Cardiac septum (tissue), 1 donor: ENCODE measurements at places on chromosomes 1 and 21. TPM values are rescaled to one million over a fixed set of nuclear protein-coding genes. Genes with fewer than 3 reads are reported as not detected.

GRCh38 chr1:108843390-108844137 lies 13.3 kb downstream of the AKNAD1 start:
- no peak for DNase-seq

DNA sequence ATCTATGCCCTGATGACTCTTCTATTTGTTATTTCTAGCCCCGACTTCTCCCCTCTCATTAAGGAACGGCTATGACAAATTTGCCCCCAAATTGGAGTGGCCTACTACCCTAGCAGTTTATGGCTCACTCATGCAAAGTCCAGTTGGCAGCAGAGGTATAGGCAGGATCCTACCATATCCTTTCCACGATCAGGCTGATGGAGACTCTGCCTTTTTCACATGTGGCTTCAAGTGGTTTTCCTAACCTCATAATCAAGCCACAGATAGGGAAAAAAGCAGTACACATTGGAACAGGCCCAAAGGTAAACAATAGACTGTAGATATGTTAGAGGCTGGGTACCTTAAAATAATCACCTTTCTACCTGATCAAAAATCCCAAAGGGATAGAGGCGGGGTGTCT lies 292.5 kb downstream of the NCAM2 start:
- no peak for DNase-seq

The CLEC20A gene
- not detected for total RNA-seq

GRCh38 chr1:73097917-73098316 lies 815.6 kb upstream of the NEGR1 start:
- DNase-seq = no peak

The ALPL gene
- total RNA-seq = 20.3 TPM

The CELA2B gene
- total RNA-seq = not detected

The KRTAP19-1 gene
- total RNA-seq = not detected

- no peak for DNase-seq
These were observed 8.6 kb upstream of the PIGV start for GRCh38 chr1:26779098-26779668.

GRCh38 chr1:116785006-116785405 lies 30.8 kb downstream of the CD2 start:
- no peak for DNase-seq

DNA sequence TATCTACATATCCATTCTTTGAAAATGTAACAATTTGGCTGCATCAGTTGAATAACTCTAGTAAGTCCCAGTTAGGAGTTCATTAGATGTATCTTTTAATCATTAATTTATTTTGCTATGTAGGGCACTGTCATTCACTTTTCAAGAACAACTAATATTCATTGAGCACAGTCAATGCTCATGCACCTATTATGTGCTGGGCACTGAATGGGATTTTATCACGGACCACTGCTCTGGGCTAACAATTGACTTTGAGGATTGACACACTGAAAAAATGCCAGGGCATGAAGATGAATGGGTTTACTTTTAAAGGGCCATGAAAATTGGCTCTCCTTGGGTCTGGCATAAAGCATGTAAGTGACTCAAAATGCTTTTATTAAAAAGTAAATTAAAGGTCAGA lies 375.2 kb downstream of the PLPP3 start:
- DNase-seq = no peak

The DYNLT5 gene
- 4.0 TPM for total RNA-seq

The FCRL2 gene
- not detected for total RNA-seq

The PRDM2 gene
- total RNA-seq = 44.5 TPM

DNA sequence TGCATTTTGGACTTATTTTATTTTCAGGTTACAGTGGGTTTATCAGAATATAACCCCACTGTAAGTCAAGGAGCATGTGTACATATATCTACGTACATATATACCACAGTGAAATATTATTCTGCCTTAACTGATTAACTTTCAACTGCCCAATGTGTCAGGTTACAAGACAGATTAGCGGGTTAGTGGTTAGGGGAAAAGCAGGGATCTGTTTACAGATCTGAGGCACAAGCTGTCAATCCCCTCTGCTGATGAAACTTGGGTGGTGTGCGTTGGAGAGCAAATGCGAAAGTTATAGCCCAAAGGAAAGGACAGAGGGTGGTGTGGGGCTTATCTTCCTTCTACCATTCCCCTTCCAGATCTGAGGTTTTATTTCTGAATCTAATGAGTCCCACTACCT lies 238.2 kb upstream of the KCNK2 start:
- DNase-seq = no peak

GRCh38 chr1:183636334-183636682 lies 725 bp upstream of the ARPC5 start:
- no peak for DNase-seq

The TTLL7 gene
- total RNA-seq = 24.8 TPM

The LCE3E gene
- total RNA-seq = not detected

The NR5A2 gene
- total RNA-seq = 0.89 TPM

The ITLN1 gene
- 0.27 TPM for total RNA-seq

DNA sequence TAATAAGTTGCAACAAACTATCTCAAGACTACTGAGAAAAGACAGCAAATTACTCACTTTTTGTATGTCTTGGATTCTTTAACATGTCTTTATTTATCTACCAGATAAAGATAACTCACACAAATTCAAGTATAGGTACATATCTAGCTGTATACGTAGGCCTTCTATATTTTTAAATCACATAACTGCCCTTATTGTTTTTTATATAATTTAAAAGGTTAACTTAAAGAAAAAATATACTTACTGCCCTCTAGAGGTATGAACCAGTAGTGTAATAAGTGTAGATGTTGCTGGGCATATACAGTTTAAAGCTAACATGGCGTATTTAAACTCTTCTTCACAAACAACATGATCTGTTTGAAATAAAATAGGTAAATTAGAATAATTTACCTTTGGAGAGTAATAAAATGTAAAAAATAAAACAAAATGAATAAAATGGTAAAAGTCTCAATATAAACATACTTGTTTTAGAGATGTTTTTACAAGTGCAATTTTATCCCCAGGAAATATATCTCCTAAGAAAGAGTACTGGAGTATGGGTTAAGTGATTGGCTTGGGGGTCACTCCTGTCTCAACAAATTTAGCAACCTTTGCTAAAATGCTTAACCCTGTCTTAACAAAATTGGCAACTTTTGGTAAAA lies 235.2 kb downstream of the KCNT2 start:
- DNase-seq = no peak

The PYHIN1 gene
- 0.19 TPM for total RNA-seq

DNA sequence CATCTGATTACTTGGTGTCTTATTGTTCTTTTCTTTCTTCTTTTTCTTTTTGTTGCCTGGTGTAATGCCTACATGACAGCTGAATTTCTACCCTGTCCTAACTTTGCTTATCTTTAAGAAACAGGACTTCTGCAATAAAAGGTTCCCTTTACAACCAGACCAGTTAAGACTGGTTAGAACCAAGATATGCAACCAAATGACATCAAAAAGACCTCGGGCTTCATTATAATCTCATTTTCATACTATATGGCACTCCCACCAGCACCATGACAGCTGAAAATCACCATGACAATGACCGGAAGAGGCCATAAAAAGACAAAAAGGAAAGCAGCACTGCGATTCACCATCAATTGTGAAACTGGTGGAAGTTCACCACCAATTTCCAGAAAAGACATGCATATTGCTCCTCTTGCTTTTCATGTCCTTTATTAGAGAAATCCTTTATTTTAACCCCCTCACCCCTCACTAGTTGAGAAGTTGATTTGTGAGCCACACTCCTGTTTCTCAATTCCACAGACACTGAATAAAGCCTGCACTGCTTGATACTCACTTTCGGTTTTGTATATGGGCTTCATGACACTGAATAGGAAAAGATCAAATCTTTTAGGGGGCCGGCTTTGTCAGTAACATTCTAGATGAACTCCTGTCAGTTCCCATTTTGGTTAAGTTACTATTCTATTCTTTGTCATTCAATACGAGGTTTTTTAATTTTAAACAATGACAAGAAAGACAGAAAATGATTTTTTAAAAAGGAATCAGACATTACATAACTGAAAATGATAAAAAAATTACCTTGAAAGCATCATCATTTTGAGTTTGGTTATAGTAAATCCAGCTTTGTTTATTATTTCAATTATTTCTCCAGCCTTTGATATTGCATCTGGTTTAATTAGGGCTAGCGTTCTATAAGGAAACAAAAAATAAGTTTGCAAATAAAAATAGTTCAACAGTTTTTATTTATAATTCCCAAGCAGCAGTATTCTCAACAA lies 58.1 kb downstream of the NME7 start:
- DNase-seq = no peak

DNA sequence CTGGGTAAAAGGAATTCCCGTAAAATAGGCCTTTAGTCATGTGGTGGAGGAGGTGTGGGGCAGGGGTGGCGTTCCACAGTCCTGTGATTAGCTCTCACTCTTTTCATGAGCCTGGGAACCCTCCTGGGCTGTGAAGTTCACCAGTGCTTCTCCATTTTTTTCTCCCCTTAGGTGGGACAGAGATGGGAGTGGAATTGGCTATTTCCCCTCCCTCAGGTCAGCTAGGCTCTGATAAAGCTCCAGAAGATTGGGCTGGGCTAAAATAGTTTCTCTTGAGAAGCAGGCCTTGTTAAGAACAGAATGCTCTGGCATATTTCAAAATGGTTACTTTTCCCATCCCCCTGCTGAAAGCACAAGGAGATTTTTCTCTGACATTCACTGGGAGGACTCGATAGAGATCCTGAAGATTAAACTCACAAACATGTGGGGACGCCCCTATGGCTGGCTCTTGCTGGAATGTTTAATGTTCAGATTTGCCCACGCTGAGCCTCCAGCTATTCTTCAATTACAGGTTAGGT lies 33.4 kb upstream of the SLC2A1 start:
- DNase-seq = no peak

GRCh38 chr1:70142075-70142474 lies 63.3 kb downstream of the LRRC40 start:
- DNase-seq = no peak

- DNase-seq = no peak
These were observed 55.5 kb upstream of the BACH1 start for GRCh38 chr21:29243188-29243587.

The SPRR2B gene
- total RNA-seq = not detected
